HL-60 (cell line): ENCODE measurements at places on chromosomes 13 and 19.
A peak's percentile ranks its signal among the peaks of the same experiment; 100 is the strongest.

- no peak for DNase-seq
These were observed 788.9 kb downstream of the UQCRFS1 start for GRCh38 chr19:28424077-28424476.

GRCh38 chr13:98910501-98910951, 67.3 kb downstream of the DOCK9 start:
- no peak for DNase-seq

DNA sequence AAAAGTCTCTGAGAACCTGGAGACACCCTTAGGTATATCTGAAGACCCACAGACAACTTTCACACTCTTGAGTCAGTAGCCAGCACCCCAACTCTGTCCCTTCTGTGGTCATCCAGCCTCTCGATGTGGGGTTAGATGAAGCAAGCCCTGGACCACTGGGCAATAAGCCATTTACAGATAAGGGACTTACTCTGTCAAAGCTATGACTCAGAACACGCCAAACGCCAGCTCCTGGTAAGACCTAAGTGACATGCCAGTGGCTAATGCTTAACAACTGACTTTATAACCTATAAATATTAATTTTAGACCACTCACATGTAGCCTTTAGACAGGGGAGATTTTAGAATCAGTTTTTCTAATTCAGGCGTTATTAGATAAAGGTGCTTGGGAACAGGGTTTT, 85.7 kb downstream of the SHISA2 start:
- no peak for DNase-seq

DNA sequence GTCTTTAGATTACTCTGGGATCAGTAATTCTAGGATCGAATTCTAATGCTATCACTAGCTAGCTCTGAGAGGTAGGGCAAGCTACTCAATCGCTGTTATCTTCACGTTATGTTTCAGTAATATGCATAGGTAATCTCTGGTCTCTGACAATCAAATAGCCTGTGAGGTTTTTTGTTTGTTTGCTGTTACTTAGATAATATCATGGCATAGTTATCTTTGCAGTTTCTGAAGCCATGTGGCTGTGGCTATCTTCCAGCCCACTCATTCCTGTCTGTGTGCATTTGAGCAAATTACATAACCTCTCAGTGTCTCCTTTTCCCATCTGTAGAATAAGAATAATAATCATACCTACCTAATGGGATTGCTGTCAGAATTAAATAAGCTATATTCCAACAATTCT, 330.2 kb downstream of the PCDH9 start:
- no peak for DNase-seq

DNA sequence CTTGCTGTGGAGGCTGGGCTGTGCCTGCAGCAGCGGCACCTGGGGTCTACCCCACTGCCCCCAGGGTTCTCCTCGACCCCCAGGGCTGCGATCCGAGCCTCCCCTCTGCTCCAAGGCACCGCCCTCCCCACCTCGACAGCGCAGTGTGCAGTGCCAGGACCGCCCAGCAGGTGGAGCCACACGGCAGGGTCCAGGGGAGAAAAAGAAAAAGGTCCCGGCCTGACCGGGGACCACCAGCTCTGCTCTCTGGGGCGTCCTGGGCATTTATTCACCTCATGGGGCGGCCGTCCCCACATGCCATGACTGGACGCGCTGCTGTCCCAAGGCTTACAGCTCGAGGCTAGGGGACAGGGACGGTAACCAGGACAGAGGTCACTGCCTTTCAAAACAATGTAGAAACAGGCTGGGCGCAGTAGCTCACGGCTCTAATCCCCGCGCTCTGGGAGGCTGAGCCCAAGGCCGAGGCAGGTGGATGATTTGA, 10.6 kb downstream of the REXO1 start:
- DNase-seq, result peak; percentile 44

DNA sequence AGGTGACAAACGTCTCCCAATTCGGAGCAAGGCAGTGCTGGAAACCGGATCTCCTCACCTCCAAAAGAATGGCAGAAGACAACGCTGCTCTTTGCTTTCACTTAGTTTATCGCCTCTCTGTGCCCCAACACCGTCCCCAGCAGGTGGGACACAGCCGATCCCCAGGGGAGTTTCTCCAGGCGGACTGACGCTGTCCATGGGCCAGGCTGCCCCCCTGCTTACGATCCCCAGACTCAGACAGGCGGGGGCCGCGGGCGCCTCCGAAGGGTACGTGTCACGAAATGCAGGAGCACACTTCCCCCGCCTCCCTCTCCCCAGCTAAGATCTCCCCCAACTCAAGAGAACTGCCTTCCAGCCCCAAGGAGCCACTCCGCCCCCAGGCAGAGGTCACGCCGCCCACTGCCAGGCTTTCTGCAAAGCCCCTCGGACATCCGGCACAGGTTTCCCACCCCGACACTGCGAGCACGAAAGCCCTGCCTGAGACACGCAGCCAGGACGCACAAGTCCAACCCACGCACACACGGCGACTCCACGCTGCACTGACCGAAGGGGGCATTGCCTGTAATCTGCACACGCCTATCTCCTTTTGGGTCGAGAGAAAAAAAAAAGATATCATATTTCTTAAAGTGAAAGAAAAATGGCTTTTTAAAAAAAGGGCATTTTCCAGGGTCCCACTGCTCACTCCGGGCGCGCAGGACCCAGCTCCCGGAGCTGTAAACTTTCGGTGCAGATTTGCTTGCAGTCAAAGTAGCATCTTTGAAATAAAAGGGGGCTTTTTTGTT, 2.0 kb downstream of the SPRY2 start:
- DNase-seq, result no peak

- no peak for DNase-seq
These were observed 106.8 kb downstream of the DHRS12 start for GRCh38 chr13:51697181-51697580.

- DNase-seq, result no peak
These were observed 2.4 kb upstream of the SIGLEC9 start for GRCh38 chr19:51122112-51122981.

GRCh38 chr13:94212196-94212595, 267.3 kb downstream of the DCT start:
- DNase-seq, result no peak

DNA sequence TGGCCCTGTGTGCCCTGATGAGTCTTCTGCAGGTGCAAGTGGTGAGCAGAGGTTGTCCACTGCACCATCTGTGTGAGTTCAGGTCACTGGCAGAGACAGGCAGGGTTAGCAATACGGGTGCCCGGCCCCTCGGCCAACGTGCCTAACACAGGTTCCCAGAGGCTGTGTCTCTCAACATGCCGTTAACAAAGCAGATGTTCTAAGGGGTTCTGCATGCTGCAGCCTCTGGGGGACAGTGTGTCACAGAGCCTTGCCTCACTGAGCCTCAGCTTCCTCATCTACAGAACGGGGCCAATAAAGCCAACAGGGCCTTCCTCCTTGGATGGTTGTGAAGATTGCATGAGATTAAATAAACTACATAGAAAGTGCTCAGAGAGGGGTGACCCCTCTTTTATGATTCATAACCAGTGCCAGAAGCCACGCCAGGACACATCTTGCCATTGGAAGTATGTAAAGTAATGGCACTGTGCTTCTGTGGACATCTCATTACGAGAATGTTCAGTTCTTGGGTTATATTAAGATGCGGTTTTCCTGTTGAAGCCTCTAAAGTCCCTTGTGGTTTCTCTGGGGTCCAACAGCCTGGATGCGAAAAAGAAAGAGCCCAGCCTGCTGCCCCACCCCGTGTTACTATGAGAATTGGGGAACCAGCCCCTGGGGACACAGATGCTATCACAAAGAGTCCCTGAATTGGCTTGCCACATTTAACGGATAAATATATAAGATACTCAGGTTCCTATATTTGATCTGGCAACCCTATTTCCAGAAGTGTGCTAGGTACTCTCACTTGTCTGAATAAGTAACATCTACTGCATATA, 11.2 kb upstream of the ARHGEF18 start:
- DNase-seq, result peak; percentile 97

DNA sequence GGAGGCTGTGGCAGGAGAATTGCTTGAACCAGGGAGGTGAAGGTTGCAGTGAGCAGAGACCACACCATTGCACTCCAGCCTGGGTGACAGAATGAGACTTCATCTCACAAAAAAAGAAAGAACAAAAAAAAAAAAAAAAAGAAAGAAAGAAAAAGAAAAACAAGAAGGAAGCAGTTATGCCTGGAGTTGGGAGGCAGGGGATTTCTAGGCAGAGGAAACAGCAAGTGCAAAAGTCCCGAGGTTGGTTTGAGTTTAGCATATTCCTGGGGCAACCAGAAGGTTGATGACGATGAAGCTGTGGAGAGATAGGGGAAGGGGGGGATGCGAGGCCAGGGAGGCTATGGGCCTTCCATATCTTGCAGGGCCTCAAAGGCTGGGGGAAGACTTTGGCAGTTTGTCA, 11.5 kb upstream of the EML2 start:
- no peak for DNase-seq

DNA sequence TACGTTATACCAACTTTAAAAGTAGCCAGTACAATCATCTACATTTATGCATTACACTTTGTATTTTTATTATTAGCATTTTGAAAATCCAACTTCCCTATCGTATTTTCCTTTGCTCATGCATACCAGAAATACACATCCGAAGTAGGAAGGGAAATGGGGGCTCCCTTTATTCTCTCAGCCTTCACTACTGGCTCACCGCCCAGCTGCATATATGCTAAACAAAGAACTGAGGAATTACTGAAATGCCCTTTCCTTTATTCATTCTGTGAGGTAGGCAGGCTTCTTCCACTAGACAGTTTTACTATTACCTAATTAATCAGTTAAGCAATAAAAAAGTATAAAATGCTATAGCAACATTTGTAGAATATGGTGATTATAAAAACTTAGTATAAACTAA, 291.6 kb downstream of the KLF12 start:
- no peak for DNase-seq

GRCh38 chr13:112686987-112687386, 2.9 kb upstream of the ATP11A start:
- DNase-seq, result no peak

- peak; percentile 84 for DNase-seq
These were observed 16.8 kb upstream of the TM9SF2 start for GRCh38 chr13:99484473-99484872.

- peak; percentile 30 for DNase-seq
These were observed 7.5 kb downstream of the PLA2G4C start for GRCh38 chr19:48102870-48103751.

- no peak for DNase-seq
These were observed 16.2 kb upstream of the FREM2 start for GRCh38 chr13:38670627-38671026.

DNA sequence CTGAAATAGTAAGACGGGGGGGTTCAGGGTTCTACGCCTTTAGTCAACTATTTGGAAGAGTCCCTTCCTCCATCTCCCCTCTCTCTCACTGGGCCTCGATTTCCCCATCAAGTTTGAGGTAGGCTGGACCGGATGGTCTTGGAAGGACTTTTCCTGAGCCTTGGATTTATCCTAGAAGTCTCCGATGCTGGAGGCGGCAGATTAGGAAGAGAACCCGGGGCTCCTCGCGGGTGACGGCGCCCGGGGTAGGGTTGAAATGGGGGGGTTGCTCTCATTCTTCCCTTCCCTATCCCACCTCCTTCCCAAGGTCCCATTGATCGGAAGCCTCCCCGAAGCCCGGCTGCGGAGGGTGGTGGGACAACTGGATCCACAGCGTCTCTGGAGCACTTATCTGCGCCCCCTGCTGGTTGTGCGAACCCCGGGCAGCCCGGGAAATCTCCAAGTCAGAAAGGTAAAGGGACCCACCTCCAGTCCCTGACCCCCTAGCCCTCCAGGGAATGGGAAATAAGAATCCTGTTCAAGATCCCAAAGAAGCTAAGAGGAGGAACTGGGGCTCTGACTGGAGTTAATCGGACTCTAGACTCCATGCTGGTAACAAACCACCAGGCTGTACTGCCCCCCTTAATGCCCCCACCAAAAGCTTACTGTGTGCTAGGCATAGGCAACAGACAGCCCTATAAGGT, 781 bp downstream of the QPCTL start:
- DNase-seq, result no peak

- DNase-seq, result no peak
These were observed 2.1 kb upstream of the GRWD1 start for GRCh38 chr19:48443731-48444128.

DNA sequence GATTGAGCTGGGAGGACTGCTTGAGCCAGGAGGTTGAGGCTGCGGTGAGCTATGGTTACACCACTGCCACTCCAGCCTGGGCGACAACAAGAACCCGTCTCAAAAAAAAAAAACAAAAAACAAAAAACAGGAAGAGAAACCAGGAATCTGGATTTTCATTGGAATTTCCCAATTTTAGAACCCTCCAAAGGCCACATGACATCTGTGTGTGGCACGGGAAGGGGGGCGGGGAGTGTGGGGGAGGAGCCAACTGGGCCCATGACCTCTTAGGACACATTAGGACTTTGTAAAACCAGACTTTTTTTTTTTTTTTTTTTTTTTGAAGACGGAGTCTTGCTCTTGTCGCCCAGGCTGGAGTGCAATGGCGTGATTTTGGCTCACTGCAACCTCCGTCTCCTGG, 21.2 kb upstream of the MYDGF start:
- DNase-seq, result no peak

GRCh38 chr19:58586133-58586765, 13.1 kb upstream of the MZF1 start:
- DNase-seq, result no peak

GRCh38 chr19:30001791-30002190, 59.8 kb downstream of the URI1 start:
- no peak for DNase-seq

DNA sequence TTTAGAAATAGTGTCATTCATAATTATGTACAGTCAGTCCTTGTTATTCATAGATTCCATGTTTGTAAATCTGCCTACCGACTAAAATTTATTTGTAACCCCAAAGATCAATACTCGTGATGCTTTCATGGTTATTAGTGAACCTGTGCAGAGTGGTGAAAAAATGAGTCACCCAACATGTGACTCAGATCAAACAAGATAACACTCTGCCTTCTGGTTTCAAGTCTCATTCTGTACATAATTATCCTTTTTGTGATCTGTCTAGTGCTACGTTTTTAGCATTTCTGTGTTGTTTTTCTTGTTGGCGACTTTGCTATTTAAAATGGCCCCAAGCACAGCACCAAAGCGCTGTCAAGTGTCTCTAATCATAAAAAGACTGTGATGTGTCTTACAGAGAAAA, 274.7 kb downstream of the SUCLA2 start:
- no peak for DNase-seq

GRCh38 chr13:98041081-98041820, 87.8 kb downstream of the IPO5 start:
- no peak for DNase-seq

GRCh38 chr13:110597041-110597689, 18.2 kb upstream of the NAXD start:
- DNase-seq, result no peak

- DNase-seq, result no peak
These were observed 33.2 kb upstream of the PEPD start for GRCh38 chr19:33554821-33555220.

DNA sequence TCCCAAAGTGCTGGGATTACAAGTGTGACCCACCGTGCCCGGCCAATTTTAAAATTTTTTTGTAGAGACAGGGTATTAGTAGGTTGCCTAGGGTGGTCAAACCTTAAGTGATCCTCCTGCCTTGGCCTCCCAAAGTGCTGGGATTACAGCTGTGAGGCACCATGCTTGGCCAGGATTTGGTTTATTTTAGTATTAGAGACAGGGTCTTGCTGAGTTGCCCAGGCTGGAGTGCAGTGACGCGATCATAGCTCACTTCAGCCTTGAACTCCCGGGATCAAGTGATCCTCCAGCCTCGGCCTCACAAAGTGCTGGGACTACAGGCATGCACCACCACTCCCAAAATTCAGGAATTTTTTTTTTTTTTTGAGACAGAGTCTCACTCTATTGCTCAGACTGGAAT, 5.4 kb upstream of the ZNF414 start:
- DNase-seq, result no peak
